ENCODE measurements at places on chromosomes 7 and 10.

GRCh38 chr10:72260976-72261783 is 12.5 kb upstream of the DDIT4 start:
- no peak for DNase-seq

- DNase-seq: no peak
These were observed 52.0 kb upstream of the STEAP1B start for GRCh38 chr7:22551768-22552513.

DNA sequence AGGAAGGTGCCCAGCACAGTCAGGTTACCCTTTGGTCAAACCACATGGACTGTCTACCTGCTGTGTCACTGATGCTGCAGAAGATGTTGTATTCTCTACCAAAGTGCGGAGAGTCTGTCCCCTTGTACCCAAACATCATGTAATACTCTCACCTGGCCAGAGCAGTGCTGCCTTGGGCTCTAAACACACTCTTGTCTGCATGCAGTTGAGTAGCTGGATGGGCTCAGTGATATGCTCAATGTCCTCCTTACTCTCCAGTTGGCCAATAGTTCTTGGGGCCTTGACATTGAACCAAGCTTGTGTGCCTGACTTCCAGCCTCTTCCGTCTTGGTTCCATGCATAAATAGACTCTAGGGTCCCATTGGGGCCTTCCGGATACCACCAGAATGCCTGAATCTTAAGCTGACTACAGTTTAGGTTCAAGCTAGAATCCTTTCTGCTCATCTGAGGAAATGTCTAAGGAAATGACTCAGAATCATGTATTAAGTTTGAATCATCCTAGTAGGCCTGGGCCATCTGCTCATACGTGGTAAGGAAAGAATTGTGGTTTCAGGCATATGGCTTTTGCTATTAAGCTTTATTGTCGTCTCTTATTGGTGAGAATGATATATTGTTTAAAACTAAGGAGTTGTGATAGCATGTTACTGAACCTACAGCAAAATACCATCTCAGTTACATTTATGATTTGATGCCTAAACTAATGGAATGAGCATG is 118.0 kb downstream of the OTUD1 start:
- peak; percentile 57 for DNase-seq

DNA sequence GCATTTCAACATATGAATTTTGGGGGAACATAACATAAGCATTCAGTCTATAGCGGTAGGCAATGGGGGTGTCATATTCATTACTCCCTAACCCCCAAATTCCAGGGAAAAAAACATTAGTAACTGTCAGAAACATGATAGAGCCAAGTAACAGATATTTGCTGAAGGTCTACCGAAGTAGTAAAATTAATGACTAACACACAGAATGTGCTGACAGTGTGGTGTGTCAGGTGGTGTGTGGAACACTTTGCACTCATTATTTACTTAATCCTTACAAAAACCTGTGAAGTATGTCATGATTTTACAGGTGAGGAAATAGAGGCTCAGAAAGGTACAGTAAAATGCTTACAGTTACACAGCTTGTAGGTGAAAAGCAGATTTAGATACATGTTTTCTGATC is 85.4 kb upstream of the RHOBTB1 start:
- DNase-seq: no peak

DNA sequence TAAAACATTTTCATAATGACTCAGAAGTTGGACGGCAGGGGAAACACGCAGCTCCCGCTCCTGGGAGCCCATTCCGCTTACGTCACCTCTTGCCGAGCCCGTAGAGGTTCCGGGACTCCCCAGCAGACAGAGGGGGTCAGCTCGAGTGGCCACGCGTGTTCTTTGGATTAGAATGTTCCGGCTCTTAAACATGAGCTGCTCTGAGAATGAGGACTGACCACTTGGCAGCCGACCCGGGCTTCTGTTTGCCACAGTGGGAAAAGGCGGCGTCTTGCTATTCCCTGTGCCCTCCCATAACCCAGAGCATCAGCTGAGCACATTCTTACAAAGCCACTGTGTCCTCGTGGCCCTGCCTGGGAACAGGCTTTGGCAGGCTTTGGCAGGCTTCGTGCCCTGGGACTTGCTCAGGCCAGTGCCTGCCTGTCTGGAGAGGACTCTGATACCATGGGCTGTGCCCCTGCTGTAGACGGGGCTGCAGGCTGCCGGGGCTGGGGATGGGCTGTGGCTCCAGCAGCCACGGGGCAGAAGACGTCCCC is 40.1 kb downstream of the PFKP start:
- DNase-seq: peak; percentile 93

- no peak for DNase-seq
These were observed 17.5 kb upstream of the FRA10AC1 start for GRCh38 chr10:93719901-93720300.

DNA sequence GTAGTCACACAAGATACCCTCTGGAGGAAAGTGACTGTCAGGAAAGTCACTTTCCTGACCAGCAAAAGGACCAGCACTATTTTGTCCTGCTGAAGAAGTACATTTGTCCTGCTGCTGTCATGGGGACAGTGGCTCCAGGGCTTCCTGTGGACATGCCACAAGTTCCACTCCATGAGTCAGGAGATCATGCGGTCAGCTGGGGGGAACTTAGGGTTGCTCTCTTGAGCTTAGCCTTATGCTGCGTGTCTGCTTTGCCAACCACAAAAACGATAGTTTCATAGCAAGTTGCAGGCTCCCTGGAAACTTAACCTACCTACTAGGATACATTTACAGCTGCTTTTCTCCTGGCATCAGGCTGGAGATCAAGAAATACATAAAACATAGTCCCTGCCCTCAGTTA is 19.8 kb upstream of the ALOX5 start:
- DNase-seq: no peak
